ENCODE measurements at places on chromosomes 12 and 14.

GRCh38 chr14:22118899-22119477 lies 445.4 kb upstream of the OR4E1 start:
- no peak for DNase-seq

GRCh38 chr12:75194250-75194649 lies 15.4 kb downstream of the KCNC2 start:
- DNase-seq = no peak

GRCh38 chr14:74630881-74631690 lies 19.0 kb upstream of the LTBP2 start:
- DNase-seq = no peak

DNA sequence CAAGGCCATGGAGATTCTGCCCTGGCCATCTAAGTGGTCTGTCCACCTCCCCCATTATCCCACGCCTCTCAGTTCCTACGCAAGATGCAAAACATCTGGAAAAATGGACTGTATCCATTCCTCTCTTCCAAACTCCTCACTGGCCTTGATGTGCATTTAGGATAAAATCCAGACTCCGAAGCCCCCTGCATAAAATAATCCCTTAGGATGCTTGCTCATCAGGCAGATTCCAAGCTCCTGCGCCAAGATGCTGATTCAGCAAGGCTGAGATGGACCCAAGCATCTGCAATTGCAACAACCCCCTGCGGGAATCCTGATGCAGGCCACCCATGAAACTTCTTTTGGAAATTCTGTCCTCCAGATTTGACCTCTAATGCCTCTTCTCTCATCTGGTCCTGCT lies 81.6 kb downstream of the SPRING1 start:
- DNase-seq = no peak

DNA sequence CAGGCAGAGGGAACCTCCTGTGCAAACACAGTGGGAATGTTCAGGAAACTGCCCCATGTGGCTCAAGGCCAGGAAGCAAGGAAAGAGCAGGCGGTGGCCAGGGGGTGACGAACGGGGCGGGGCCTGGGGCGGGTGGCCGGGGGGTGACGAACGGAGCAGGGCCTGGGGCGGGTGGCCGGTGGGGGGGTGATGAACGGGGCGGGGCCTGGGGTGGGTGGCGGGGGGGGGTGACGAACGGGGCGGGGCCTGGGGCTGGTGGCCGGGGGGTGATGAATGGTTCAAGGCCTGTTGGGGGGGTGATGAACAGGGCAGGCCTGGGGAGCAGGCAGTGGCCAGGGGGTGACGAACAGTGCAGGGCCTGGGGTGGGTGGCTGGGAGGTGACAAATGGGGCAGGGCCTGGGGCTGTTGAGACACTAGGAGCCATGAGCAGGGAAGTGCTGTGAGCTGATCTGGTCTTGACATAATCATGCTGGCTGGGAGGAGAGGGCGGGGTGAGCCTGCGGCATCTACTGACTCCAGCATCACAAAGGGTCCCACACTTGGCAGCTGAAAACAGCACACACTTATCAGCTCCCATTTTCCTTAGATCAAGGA lies 62.7 kb upstream of the FBRSL1 start:
- DNase-seq = no peak

GRCh38 chr12:104764225-104765091 lies 193.6 kb downstream of the SLC41A2 start:
- no peak for DNase-seq

DNA sequence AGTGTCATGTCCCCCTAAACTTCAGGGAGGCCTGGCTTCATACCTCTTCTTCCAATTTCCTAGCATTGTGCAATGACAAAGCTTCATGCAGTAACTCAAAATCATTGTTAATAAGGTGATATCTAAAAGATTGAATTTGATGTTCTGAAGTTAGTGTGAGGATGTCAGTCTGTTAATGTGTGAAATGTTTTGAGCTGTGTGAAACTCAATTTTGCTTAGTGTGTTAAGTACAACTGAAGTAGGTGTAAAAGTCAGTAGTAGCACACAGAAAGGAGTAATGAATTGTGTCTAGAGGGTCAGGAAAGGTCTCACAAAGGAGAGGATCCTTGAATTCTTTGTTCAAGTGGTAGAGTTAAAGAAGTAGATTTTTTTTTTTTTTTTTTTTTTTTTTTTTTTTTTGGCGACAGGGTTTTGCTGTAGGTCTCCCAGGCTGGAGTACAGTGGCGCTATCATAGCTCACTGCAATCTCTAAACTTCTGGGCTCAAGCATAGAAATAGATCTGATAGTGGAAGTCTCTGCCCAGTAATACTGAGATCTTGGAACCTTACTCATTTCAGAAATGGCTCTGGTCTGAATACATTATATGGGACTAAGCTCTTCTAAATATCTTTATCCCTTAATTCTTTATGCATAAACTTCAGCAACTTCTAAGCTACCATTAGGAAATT lies 63.9 kb downstream of the FUT8 start:
- DNase-seq = no peak

GRCh38 chr12:110109037-110109836 lies 14.9 kb upstream of the IFT81 start:
- no peak for DNase-seq

DNA sequence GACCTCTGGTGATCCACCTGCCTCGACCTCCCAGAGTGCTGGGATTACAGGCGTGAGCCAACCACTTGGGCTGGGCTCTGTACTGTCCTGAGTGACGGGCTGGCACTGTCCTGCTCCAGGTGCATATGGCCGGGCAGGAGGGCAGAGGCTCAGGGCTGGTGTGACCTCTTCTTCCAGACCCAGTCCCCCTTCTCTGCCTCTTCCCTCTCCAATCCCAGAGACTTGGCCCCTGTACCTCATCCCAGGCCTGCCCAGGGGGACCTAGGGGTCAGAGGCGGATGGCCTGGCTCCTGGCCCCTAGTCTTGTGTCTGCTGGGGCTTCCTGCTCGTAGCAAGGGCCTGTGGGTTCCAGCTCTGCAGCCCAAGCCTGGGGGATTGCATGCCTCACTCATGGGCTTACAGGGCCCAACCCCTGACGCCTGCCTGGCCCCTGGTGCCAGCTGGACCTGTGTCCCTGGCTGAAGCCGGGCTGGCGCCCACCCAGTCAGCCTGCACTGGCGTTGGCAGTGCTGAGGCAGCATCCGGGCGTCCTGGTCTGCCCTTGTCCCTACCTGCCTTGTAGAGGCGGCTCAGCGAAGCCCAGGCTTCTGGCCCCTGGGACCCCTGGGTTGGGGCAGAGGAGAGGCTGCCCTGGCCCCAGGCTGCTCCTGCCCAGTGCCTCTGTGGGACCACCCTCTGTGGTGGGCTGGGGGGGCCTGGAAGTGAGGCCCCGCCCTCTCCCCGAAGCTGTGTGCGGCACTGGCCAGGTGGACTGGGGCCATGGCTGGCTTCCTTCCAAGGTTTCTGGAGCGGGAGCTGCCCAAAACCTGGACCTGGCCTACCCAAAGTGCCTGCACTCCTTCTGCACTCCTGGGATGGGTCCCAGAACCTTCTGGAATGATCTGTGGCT lies 4.3 kb downstream of the TEDC1 start:
- no peak for DNase-seq

DNA sequence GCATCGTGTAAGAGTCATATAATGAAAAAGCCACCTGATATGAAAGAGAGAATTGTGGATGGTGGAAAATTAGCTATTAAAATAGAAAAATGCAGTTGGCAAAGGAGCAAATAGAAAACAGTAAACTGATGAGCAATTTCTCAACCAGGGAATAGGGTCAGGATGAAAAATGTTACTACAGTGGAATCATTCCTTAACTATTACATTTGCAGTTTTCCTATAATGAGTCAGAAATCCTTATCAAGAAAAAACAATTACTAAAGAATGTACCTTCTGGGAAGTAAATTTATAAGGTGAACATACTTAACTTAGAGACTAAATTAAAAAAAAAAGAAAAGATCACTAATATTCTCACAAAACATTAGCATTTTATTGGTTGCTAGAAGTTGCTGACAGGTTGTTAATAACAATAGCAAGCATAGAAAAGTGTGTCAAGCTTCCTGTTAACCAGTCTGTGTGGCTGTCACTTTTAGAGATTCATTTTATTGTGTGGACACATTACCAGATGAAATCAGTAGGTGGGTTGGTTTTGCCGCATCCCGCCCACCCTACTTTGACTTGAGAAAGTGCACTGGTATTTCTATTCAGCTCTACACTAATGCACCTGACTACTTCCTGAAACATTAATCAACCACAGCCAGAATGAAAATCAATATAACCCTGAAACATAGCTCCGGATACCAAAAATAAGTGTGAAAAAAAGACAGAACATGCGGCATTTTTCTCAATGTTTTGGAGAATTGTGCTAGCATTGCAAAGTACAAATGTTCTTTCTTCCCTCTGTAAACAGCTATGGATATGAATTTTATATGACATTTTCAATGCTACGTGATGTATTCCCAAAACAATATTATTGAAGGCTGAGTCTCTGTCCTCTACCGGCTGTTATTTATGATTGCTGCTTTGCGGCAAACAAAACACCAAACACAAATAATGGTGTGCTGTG lies 576.7 kb downstream of the SLC16A7 start:
- DNase-seq = no peak

DNA sequence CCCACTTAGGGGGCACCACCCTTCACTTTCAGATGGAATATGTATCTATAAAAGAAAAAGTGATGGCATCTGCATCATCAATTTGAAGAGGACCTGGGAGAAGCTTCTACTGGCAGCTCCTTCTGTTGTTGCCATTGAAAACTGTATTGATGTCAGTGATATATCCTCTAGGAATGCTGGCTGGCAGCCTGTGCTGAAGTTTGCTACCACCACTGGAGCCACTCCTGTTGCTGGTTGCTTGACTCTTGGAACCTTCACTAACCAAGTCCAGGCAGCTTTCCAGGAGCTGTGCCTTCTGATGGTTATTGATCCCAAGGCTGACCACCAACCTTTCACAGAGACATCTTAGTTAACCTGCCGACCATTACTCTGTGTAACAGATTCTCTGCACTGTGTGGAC lies 44.7 kb downstream of the RIMKLB start:
- no peak for DNase-seq

GRCh38 chr12:12239127-12239526 lies 27.7 kb downstream of the LRP6 start:
- no peak for DNase-seq

DNA sequence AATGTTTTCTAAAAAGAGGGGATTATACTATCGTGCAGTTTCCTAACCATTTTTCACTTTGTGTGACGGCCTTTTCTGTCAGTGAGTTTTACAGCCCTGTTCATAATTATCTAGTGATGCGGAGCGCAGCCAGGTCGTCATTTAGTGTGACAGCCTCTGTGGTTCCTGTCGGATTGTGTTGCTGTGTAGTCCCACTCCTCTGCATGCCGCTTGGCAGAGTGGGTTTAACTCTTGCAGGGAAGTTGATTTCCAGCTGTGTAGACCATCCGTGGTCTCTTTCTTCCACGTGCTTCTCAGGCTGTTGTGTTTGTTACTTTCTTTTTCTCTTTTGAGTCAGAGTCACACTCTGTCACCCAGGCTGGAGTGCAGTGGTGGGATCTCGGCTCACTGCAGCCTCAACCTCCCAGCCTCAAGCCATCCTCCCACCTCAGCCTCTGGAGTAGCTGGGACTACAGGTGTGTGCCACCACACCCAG lies 8.6 kb downstream of the RAN start:
- DNase-seq = no peak

- DNase-seq = no peak
Measured at GRCh38 chr14:106642090-106642489, 1115.7 kb downstream of the TMEM121 start.

- no peak for DNase-seq
Measured at GRCh38 chr12:67338426-67338825, 69.3 kb downstream of the CAND1 start.

DNA sequence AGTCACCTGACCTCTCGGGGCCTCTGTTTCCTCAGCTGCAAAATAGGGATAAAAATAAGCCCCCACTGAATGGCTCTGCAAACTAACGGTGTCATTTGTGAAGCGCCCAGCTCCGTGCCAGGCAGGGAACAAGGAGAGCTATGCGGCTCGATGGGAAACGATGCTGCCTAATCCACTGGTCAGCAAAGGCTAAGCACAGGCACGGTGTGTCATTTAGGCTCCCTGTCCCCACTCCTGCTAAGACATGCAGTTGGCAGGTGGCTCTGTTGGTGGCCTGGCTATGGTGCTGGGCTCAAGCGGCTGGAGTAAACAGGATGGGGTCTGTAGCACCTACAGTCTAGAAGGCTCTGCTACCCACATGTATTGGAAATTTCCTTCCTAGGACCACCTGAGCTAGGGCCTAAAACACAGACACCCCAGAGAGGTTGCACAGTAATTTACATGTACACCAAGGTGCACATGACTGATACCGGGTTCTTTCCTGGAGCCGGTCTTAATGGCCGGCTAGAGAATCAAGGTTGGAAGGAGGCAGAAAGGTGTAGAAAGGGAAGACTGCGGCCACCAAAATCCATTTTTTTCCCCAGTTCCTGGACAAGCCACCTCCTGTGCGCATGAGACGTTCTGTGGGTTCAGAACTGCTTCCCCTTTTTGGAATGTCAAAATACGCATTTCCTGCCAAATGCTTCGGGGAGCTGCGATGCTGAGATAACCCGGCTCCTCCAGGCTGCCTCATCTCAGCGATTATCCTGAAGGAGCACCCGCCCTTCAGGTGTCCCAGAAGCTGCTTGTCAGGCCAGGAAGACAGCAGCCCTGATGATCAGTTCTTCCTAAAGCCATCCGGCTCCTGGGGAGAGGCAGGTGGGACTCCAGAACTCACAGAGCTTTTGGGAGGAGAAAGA lies 1.0 kb downstream of the CACNA2D4 start:
- DNase-seq = no peak

- DNase-seq = no peak
Measured at GRCh38 chr12:112938751-112939150, 477 bp downstream of the OAS3 start.

DNA sequence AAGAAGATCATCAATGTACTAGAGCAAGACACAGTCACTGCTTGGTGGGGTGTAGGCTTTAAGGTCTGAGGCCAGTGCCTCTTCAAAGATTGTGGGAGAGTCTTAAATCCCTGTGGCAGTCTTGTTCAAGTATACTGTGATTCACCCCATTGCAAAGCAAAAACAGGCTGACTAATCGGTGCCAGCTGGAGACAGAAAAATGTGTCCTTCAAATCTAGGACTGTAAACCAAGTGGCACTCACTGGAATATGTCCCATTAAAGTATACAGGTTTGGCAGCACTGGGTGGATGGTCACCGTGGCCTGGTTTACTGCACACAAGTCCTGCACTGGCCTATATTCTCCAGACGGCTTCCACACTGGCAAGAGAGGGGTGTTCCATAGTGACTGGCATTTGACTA lies 1315.3 kb downstream of the TMEM121 start:
- no peak for DNase-seq

- no peak for DNase-seq
Measured at GRCh38 chr14:90426663-90427062, 29.8 kb downstream of the CALM1 start.

DNA sequence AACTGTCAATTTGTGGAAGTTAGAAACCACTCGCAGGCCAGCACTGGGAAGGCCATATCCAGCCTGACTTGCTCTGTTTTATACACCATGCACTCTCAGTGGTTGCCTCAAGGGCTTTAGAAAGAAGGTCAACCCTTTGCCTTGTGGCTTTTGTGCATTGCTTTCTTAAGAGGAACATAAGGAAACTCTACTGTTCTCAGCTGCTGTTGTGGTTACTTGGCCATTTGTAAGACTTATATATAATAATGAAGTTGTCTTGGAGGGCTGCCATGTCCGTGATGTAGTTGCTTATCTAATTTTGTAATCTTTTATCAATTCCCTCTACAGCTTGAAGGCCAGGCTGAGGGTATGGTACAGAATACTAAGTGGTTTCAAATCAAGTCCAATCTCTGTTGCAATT lies 637.8 kb downstream of the DIO2 start:
- DNase-seq = no peak

All from cortex of kidney (tissue), 1 donor.